GM13976 (cell line): ENCODE measurements at places on chromosomes 1 and 21.

DNA sequence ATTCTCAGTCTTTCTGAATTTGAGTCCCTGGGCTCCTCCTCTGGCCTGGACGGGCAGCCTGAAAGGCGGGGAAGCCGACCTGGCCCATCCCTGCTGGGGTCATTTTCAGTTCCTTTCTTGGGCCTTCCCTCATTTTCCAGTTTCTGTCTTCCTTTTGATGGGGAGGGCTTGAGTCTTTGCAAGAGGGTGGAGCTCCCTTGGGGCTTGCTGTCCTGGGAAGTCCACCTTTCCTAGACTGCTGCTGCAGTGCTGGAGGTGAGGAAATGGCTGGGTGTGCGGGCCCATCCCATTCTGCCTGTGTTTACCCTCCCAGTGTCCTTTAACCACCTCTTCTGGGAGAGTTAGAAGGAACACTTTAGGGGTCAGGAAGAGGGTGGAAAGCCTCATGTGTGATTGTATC is 40.4 kb upstream of the SYNC start:
- no peak for DNase-seq

DNA sequence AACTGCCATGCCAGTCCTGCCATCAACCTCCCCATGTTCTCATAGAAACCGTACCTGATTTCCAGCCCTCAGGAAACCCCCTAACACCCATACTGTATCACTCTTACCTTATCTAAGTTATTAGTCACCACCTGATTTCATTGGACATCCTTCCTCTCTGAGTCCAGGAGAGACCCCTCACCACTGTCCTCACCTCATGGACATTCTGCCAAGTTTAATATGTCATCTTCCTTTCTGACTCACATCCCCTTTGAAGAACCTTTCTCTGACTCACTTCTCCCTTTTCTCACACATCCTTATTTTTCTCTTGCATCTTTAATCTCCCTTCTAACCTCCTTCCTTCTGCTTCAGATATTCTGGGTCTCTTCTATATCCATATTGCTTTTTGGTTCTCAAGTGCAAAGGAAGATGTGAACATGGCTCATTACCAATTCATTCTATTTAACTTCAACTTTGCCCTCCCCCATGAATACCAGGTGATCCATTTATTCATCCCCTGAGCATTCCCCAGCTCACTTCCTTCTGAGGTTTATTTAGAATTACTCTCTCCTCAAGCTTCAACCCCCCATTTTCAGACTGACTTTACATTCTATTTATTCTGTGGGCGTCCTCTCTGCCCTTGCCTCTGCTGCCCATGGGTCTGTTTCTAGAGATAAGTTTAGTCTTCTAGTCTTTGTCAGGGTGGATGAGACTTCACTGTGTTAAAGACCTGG is 206.8 kb upstream of the ESRRG start:
- DNase-seq: no peak

GRCh38 chr1:44033756-44034155 is 2.5 kb upstream of the SLC6A9 start:
- no peak for DNase-seq

DNA sequence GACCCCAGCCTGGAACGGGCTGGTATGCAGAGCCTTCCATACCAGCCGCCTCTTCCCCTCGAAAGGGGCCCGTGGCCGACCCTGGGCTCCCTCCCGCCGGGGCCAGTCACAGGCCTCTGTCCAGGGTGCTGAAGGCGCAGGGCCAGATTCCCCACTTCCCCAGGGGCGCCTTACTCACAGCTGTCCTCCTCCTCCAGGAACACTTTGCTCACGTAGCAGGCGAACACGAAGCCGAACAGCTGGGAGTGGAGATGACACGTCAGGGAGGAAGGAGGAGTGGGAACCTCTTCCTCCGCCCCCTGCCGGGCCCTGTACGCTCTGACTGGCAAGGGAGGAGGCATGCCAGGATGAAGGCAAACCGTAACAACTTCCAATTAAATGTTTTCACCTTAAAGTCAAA is 57.3 kb downstream of the NKAIN1 start:
- DNase-seq: peak; percentile 84

- DNase-seq: no peak
Measured at GRCh38 chr1:242030071-242030470, 31.2 kb upstream of the MAP1LC3C start.

DNA sequence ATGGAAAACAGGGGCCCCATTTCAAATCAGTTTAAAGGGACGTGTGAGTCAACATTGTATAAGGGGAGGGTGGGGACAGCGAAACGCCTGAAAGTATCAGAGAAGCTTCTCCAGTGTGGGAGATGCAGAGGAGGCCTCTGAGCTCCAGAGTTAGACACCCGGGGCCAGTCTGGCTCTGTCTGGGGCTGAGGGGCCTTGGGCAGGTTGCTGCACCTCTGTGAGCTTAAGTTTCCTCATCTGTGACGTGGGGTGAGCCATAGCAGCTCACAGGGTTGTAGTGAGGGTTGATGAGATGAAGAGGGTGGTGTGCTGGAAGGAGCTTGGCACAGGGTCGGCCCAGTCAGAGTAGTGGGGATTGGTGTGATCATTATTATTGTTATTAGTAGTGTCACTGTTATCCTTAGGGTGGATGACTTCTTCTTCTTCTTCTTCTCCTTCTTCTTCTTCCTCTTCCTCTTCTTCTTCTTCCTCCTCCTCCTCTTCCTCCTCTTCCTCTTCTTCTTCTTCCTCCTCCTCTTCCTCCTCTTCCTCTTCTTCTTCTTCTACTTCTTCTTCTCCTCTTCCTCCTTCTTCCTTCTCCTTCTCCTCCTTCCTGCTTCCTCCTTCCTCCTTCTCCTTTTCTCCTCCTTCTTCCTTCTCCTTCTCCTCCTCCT is 282.0 kb downstream of the PTPRU start:
- DNase-seq: no peak

DNA sequence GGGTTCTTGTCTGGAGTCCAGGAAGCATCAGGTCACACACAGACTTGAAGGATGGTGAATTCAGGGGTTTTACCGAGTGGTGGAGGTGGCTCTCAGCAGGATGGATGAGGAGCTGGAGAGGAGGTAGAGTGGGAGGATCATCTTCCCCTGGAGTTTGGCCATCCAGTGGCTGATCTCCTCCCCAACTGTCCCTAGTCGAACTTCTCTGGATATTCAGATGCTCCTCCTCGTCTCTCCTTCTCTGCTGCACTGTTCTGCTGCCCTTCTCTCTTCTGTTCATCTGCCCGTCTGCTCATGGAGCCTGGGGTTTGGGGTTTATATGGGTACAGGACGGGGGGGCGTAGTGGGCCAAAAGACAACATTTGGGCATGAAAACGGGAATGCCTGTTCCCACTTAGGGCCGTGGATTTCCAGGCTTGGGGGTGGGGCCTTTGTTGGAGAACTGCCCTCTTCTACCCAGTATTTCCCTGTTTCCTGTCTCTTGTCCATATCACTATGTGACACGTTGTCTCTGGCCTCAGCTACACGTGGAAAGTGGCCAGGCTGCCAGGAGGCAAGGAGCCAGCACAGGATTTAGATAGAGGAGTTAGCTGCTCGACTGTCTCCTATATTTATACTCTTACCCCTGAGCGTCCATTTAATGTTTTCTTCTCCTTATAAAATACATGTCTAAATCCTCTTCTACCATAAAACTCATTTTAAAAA is 76.7 kb downstream of the SIPA1L2 start:
- no peak for DNase-seq

- DNase-seq: no peak
Measured at GRCh38 chr1:220454155-220454777, 73.7 kb upstream of the MARK1 start.

GRCh38 chr1:47424336-47424982 is 8.4 kb downstream of the FOXE3 start:
- no peak for DNase-seq

DNA sequence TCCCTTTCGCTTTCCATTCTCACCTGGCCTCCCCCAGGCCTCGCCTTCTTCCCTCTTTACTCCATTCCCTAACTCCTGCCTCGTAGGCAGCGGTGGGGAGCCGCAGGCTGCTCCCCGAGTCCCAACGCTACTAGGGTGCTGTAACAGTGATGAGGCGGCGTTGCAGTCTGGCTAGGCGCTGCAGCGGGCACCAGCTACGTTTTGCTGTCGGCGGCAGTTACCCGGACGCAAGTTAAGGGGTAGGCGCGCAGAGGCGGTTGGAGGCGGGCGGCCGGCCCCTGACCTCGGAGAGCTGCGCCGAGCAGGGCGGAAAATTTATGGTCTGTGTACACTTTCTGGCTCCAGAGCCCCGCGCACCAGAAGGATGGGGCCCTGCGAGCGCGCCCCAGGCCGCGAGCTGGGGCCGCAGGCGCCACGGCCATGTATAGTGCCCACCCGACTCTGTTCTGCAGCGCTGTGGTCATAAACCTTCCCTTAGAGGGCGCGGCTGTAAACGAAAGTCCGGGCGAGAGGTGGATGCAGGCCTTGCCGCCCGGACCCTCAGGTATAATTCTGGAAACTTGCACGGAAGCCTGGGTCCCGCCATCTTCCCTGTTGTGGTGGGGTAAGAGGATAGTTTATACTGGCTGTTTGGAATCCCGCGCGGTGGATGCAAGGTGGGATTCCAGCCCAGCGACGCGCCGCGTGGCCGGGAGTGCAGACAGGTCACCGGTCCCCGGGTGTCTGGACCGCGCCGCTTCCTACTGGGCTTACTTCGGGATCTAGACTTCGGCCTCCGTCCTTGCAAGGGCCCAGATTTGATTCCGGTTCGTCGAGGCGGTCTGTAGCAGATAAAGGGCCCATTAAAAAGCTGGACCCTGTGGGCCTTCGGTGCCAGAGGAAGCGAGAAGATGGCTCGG is 15.0 kb downstream of the HLX start:
- DNase-seq: peak; percentile 16

DNA sequence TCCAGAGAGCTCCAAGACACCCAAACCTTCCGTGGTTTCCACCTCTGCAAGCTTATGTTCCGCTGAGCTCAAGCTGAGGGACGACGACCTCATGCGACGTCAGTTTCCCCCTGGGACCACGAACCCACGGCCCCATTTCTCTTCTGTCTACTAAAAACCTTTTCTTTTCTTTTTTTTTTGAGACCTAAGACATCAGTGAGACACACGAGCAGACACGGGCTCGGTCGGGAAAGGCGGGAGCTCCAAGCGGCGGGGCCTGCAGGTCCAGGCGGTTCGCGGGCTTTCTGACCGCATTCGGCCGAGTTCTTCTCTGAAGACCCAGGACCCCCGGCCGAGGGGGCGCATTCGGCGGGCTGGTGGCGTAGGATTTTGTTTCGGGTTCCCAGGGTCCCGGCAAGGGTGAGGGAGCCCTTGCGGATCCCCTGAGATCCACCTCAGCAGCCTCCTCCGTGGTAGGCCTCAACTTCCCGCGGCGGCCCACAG is 402 bp downstream of the C21orf58 start:
- DNase-seq: no peak

DNA sequence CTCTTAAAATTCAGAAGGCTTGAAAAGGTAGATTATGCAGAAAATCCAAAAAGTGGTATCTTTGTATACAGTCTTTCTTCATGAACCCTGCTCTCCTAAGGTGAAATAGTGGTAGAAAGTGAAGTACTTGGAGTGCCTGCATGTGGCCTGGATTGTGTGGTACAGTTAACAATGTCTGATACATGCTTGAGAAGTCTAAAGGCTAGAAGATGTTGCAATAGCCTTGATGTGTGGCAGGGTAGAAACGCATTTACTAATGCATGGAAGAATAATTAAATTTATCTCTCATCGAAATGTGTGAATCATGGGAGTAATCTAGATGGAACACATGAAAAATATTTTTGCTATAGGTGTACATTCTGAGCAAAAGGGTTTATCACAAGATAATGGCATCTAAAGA is 1632.3 kb upstream of the B3GALT2 start:
- no peak for DNase-seq

DNA sequence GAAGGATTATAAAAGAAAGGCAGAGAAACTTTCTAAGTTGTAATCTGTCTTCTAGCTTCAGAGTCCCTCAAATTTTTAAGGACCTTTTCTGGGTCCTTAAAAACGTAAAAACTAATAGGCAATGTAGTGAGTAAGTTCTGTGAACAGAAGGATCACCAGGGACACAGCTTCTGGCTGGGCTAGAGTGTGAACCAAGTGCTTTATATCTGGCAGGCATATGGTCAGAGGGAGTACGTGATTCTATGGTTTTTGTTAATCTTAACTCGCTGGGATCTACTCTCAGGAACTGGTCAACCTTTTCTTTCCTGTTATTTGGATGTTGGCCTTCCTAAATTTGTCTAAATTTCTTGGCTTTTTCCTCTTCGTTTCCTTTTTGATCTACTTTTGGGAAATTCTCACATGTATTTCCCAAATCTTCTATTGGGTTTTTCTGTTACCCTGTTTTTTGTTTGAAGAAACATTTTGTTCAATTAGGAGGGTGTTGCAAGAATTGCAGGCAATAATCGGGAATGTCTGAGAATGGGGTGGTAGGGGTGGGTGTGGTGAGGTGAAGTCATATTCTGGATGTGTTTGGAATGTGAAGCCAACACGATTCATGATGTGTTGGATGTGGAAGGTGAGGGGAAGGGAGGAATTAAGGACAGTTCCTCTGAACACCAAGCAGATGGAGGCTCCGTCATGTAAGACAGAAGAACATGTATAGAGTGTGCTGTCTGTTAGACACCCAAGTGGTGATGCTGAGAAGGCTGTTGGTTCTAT is 193.2 kb downstream of the FMN2 start:
- DNase-seq: no peak

DNA sequence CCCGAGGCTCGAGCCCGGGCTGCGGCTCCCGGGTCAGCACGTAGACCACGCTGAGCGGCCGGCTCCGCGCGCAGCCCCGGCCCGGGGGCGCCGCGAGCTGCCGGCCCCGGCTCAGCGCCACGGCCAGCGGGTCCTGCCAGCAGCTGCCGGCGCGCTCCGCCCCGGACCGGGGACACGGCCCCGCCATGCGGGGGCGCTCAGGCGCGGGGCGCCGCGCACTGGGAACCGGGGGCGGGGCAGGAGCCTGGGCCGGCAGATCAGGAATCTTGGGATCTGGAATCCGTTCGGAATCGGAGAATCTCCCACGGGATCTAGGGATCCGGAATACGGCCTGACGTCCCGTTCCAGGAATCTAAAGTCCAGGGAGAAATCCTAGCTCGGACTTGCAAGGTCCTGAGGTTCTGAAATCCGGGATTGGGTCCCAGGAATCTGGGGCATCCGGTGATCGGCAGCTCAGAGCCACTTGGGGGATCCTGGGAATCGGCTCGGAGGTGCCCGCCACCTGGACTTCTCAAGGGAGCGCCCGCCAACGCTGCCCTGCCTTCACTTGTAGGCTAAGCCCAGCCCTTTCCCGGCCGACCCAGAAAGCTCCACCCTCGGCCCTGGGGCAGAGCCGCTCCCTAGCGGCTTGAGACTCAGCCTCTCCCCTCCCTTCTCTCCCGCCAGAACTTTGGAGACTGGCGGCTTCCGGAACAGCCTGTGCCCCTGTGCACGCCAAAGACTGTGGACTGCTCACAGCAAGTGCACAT is at the start of gene MAP3K6:
Gene MAP3K6 (minus strand): TSS at position 551 of the 749 bp plus-strand sequence. CDS start 364 bp downstream, at position 187.
- peak; percentile 80 for DNase-seq
